Upper lobe of left lung (tissue), 6 donors: ENCODE measurements at places on chromosomes 7 and 10.

DNA sequence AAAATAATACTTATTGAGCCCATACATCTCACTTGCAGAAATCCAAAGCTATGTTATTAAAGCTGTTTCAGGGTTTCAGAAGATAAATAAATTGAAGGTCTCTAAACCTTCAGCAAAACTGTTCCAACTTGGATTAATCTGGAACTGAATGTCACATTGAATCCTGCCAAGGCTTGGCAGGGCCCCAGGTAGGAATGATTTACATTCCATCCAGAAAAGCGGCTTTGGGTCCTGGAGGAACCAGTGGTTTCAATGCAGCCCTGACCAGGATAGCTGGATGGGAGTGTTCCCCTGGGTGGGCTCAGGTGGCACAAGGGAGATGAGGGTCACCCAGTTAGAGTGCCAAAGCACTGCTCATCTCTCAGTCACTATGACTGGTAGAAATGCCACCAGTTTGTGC, 37.0 kb upstream of the TMEM72 start:
- H3K4me3 ChIP-seq = no peak overlapping the region
- H3K27ac ChIP-seq = no peak overlapping the region
- H3K36me3 ChIP-seq = no peaks in the 10 kb centered on the region
- H3K4me1 ChIP-seq = peaks cover 8% of the 10 kb centered on the region
- H3K27me3 ChIP-seq = no peaks in the 10 kb centered on the region

DNA sequence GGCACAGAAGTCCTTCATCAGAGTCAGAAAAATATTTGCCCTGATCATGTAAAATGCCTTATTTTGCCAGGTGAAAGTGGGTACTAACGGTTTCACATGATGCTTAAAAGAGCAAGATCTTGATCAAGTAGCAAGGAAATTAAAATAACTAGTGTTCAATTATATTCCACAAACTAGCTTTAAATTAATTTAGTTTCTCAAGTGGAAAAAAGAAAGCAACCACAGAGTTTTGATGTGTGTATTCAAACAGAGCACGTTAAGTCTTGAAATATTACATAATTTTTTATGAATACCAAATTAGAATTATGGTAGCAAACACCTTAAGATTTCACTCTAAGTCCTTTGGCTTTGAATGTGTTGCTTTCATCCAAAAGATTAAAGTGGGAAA, 47.3 kb downstream of the PIP4K2A start:
- no peaks in the 10 kb centered on the region for H3K36me3 ChIP-seq
- H3K27ac ChIP-seq = no peak overlapping the region
- no peaks in the 10 kb centered on the region for H3K27me3 ChIP-seq
- peaks cover 9% of the 10 kb centered on the region for H3K4me1 ChIP-seq

GRCh38 chr10:28179006-28179742, 123.7 kb downstream of the MPP7 start:
- no peak overlapping the region for H3K27ac ChIP-seq
- H3K27me3 ChIP-seq = no peaks in the 10 kb centered on the region
- H3K4me1 ChIP-seq = peaks cover 13% of the 10 kb centered on the region
- no peaks in the 10 kb centered on the region for H3K36me3 ChIP-seq

DNA sequence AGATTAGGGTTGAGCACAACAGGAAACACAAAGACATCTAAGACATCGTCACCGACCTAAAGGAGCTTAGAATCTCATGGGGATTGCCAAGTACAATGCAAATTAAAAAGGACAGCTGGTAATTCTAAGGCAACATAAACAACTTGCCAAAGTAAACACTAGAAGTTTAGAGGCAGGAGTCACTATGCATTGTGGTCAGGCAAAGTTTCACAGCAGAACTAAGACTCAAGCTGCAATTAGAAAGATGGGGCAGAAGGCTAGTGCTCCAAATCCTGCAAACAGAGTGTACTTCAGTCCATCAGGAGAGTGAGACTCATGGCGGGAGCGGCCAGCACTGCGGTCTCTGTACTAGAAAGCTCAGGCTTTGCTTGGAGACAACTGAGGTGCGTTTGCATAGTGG, 52.7 kb downstream of the HIPK2 start:
- no peaks in the 10 kb centered on the region for H3K36me3 ChIP-seq
- H3K27ac ChIP-seq = no peak overlapping the region
- no peaks in the 10 kb centered on the region for H3K27me3 ChIP-seq
- H3K4me3 ChIP-seq = no peak overlapping the region
- peak; percentile 21 for DNase-seq

DNA sequence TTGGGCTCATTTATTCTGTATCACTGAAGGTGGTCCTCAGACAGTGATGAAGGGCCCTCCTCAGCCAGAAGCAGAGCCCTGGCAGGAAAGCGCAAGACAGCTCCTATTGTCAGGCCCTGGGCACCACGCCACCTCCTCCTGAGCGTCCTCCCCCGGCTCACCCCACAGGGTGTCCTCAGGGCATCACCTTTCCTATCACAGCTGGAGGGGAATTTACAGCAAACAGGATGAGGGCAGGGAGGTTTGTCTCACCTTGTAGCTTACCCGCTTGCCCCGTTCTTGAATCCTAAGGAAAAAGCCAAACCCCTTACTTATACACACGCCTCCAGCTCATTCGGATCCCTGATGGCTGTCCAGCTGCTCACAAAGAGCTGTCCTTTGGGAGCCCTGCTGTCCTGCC, 50.2 kb upstream of the LANCL2 start:
- H3K27me3 ChIP-seq = no peaks in the 10 kb centered on the region
- no peaks in the 10 kb centered on the region for H3K4me1 ChIP-seq
- no peaks in the 10 kb centered on the region for H3K36me3 ChIP-seq
- H3K4me3 ChIP-seq = no peak overlapping the region
- no peak for DNase-seq
- no peak overlapping the region for H3K27ac ChIP-seq

- no peaks in the 10 kb centered on the region for H3K36me3 ChIP-seq
- no peak for DNase-seq
- no peak overlapping the region for H3K4me3 ChIP-seq
- no peaks in the 10 kb centered on the region for H3K27me3 ChIP-seq
- no peak overlapping the region for H3K27ac ChIP-seq
Observed at GRCh38 chr7:137850972-137851945, 4.5 kb upstream of the DGKI start.

GRCh38 chr10:50641626-50642025, 17.9 kb upstream of the SGMS1 start:
- DNase-seq = no peak
- no peak overlapping the region for H3K4me3 ChIP-seq
- H3K27me3 ChIP-seq = no peaks in the 10 kb centered on the region
- H3K27ac ChIP-seq = no peak overlapping the region

DNA sequence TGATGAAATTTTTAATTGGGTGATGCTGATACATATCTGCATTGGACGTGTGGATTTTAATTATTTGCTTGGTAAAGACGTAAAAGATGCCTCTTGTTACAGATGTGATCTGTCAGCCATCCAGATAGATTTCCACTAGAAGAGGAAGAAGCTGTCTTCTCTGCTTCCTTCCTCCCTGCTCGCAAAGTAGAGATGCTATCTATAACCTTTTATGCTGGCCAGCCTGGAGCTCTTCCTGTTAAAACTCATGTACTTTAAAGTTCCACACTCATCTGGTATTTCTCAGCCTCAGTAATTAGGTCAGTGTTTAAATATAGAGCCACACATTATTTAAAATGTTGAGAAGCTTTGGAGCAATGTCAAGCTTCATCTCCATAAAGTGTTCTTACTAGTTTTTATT, 51.2 kb upstream of the TMEM229A start:
- no peaks in the 10 kb centered on the region for H3K4me1 ChIP-seq
- no peak for DNase-seq
- H3K36me3 ChIP-seq = no peaks in the 10 kb centered on the region
- no peak overlapping the region for H3K4me3 ChIP-seq
- H3K27me3 ChIP-seq = no peaks in the 10 kb centered on the region

DNA sequence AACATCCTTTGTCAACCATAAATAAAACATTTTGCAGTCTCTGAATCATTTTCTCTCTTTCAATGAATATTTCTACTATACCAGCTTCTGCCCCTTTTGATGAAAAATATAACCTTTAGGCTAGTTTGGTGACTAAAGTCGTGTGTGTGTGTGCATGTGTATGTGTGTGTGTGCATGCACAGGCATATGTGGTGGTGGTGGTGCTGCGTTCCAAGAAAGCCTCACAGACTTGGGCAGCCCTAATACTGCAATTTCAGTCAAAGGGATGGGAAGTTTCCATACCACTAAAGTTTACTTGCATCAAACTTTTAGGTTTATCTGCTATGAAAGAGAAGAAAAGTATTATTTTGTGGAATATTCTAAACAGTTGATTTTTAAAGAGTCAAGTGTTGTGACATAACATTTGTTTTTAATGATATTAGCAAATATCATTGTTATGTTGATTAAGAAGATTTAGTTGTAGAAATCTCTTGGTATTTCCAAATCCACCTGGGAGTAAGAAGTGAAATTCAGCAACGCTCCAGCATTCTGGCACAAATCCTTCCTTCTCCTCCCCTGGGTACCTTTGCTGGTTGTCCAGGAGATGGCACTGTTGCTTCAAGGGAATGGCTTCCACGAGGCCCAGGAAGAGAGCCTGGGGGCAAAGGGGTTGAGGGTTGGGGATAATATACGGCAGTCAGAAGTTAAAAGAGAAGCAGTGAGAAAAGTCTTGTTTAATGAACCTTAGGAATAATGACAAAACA, 41.5 kb downstream of the ASB4 start:
- no peaks in the 10 kb centered on the region for H3K4me1 ChIP-seq
- no peak for DNase-seq
- H3K36me3 ChIP-seq = no peaks in the 10 kb centered on the region
- no peak overlapping the region for H3K4me3 ChIP-seq
- no peak overlapping the region for H3K27ac ChIP-seq

GRCh38 chr10:74040200-74041126, 42.5 kb downstream of the VCL start:
- H3K4me3 ChIP-seq = no peak overlapping the region
- peak overlapping the region; percentile 39 for H3K27ac ChIP-seq
- H3K27me3 ChIP-seq = no peaks in the 10 kb centered on the region
- no peak for DNase-seq
- peaks cover 33% of the 10 kb centered on the region for H3K4me1 ChIP-seq
- H3K36me3 ChIP-seq = no peaks in the 10 kb centered on the region

GRCh38 chr7:136637813-136638212, 230.6 kb upstream of the CHRM2 start:
- H3K4me1 ChIP-seq = no peaks in the 10 kb centered on the region
- no peaks in the 10 kb centered on the region for H3K27me3 ChIP-seq
- H3K36me3 ChIP-seq = no peaks in the 10 kb centered on the region
- H3K4me3 ChIP-seq = no peak overlapping the region
- DNase-seq = no peak

GRCh38 chr7:154503962-154504550, 451.9 kb downstream of the DPP6 start:
- no peak overlapping the region for H3K27ac ChIP-seq
- H3K4me1 ChIP-seq = no peaks in the 10 kb centered on the region
- no peaks in the 10 kb centered on the region for H3K27me3 ChIP-seq
- no peaks in the 10 kb centered on the region for H3K36me3 ChIP-seq

- no peaks in the 10 kb centered on the region for H3K4me1 ChIP-seq
- no peak overlapping the region for H3K27ac ChIP-seq
Observed at GRCh38 chr7:70574314-70574834, 557.6 kb upstream of the GALNT17 start.

DNA sequence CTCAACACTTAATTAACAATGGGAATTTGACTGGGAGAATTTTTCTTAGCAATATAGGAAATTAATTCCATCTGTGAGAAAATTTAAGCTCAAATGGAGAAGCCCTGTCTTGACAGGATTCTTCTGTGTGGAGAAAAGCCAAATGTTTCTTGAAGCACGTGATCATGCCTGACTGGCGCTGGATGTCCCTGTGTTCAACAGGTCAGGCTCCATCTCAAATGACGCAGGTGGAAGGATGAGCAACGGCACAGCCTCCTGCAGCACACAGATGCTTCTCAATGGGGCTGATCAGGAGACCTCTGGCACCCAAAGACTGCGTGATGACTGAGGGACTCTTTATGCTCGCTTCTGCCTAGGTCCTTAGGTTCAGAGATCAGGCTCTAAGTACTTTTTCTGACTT, 143.8 kb downstream of the RSU1 start:
- H3K4me3 ChIP-seq = no peak overlapping the region
- H3K36me3 ChIP-seq = no peaks in the 10 kb centered on the region
- no peak overlapping the region for H3K27ac ChIP-seq
- H3K27me3 ChIP-seq = no peaks in the 10 kb centered on the region
- DNase-seq = no peak

DNA sequence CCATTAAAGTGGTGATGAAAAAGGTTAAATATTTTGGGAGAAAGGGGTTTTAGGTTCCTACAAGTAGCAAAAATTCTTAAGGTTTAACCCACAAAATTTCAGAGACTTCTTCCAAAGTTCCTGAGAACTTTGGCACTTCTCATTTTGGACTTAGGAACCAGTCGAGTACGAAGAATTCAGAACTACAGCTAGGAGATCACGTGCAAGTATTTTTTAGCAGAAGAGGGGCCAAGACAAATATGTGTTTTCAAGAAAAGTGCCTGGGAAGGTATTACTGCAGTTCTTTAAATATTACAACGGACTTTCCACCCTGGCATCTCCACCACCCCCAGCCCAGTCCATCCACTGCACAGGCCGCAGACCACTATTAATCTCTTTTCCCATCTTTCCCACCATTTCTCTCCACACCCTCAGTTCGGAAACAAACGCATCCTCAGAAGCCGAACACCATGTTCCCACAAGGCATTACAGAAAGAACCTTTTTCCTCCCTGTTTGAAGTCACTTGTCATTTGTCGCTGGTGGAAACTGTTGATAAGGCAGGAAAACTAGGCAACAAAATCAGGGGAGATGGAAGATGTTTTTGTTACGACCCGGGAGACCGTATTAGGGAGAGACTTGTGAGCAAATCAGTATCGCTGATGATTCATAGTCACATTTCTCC, 7.1 kb downstream of the INHBA start:
- no peaks in the 10 kb centered on the region for H3K36me3 ChIP-seq
- H3K4me3 ChIP-seq = no peak overlapping the region
- DNase-seq = no peak
- H3K27me3 ChIP-seq = no peaks in the 10 kb centered on the region
- H3K27ac ChIP-seq = no peak overlapping the region
